ENCODE measurements at places on chromosomes 16 and 17.
A peak's percentile ranks its signal among the peaks of the same experiment; 100 is the strongest.

GRCh38 chr16:75097941-75098901, 18.4 kb downstream of the LDHD start:
- no peak for DNase-seq

GRCh38 chr17:35254107-35254773, 11.4 kb downstream of the SLFN5 start:
- peak; percentile 59 for DNase-seq

GRCh38 chr17:37312137-37312923, 63.5 kb upstream of the C17orf78 start:
- DNase-seq, result no peak

DNA sequence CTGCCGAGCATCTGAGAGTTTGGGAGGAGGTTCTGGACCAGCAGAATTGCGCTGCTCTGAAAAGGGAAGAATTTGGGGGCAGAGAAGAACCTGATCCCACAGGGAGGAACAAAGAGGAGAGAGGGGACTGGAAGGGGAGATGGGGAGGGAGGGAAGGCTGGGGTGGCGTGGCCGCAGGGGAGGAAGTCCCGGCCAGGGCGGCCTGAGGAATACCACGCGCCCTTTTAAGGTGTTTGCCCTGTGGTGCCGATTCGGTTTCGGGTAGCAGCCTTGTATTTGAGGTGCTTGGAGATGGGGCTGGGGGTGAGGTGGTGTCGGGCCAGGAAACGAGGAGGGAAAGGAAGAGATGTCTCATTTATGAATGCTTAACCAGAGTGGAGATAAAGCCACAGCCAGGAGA, 51.3 kb downstream of the AKAP1 start:
- DNase-seq, result no peak

DNA sequence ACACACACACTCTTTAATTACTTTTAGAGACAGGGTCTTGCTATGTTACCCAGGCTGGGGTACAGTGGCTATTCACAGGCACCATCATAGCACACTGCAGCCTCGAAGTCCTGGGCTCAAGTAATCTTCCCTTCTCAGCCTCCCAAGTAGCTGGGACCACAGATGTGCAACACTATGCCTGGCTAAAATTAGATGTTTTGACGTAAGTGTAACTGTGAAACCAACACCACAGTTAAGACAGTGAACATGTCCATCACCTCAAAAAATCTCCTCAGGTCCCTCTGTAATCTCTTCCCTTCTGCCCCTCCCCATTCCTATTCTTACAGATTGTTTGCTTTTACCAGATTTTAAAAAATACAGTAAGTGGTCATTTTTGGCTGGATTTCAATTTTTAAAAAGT, 66.7 kb downstream of the RPGRIP1L start:
- DNase-seq, result no peak

DNA sequence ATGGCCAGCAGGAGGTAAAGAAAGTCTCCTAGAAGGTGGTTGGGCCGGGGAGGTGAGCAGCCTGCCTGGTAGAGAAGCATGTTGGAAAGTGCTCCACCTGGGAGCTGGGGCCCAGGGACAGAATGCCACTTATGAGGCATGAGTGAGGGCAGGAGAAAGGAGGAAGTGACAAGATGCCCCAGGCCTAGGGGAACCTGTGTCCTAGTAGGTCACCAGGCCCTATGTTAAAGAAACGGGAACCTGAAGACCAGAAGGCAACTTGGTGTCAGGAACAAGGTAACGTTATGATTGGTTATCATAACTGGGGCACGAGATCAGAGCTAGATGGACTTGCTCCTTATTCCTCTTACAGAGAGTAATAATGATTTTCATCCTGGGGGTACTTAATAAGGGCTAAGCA, 34.3 kb downstream of the PITPNC1 start:
- DNase-seq, result no peak

GRCh38 chr17:78748048-78748729, 33.9 kb downstream of the CYTH1 start:
- DNase-seq, result no peak

DNA sequence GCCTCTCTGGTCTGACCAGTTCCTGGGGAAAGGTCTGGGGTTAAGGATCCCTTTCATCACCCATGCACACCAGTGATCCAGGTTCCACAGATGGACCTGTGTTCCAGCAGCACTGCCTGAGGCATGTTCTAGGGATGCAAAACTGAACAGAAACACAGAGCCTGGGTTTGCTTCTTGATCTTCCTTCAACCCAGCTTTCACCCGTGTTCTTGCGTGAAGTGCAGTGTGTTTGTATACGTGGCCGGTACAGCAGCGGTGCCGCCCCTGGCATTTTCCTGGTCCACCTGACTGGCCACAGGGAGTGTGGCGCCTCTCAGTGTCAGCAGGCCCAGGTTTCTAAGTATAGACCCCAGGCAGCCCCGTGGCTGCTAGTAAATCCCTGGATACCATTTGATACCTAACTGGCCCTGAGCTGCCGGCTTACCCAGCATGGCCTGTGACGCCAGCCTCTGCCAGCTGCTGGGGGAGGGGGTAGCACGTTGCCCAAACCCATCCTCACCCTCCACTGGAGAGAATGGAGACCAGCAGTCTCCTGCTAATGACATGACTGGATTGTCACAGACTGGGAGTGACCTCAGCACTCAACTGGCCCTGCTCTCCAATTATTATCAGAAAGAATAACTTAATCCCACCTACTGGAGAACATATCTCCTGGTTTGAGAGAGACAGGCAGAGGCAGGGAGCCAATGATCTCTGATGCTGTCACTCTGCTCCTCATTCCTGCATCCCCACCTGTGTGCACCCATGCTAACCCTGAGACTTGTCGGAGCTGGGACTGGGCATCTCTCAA, 59.2 kb upstream of the LGALS9 start:
- DNase-seq, result peak; percentile 60

DNA sequence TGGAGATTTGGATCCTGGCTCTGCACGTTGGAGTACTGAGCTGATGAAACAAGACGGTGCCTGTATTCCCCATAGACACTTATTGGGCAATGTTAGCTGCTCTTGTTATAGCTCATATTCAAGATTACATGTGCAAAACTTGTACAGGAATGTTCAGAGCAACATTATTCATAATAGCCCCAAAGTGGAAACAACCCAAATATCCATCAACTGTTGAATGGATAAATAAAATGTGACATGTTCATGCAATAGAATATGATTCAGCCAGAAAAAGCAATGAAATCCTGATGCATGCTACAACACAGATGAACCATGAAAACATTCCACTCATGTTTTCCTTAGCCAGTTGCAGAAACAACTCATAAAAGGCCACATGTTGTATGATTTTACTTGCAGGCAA, 5.7 kb upstream of the SDR42E1 start:
- no peak for DNase-seq

GRCh38 chr16:13376174-13376573, 474.8 kb downstream of the SHISA9 start:
- DNase-seq, result no peak

DNA sequence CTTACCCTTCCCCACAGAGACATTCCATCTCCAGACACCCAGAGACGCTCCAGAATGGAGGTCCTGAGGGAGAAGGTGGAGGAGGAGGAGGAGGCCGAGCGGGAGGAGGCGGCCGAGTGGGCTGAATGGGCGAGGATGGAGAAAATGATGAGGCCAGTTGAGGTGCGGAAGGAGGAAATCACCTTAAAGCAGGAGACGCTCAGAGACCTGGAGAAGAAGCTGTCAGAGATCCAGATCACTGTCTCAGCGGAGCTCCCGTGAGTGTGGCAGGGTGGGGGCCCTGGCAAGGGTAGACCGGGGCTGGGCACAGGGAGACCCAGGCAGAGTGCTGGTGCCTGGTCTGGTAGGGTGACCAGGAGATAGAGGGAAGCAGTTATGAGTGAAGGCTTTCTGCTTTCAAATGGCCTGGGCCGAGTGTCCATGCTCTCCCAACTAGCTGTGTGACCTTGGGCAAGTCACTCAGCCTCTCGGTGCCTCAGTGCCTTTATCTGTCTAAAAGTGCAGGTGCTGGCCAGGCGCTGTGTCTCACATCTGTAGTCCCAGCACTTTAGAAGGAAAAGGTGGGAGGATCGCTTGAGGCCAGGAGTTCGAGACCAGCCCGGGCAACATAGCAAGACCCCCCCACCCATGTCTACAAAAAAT, 3.4 kb downstream of the DRC7 start:
- DNase-seq, result no peak

DNA sequence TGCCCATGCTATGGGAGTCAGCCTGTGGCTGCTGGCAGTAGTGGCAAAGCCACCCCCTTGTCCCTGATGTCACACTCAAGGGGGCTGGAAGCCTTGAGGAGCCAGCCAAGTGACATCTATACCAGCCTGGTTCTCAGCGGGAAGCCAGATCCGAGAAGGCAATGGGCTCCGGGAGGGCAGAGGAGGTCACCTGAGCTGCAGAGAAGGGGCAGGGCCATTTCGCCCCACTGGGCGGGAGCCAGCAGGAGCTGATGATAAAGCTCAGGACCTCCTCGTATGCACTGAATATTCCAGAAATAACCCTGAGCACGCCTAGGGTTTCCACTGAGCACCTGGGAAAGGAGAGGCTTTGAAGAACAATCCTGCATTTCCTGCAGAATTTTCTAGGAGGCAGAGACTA, 19.0 kb downstream of the MRPS23 start:
- DNase-seq, result no peak

DNA sequence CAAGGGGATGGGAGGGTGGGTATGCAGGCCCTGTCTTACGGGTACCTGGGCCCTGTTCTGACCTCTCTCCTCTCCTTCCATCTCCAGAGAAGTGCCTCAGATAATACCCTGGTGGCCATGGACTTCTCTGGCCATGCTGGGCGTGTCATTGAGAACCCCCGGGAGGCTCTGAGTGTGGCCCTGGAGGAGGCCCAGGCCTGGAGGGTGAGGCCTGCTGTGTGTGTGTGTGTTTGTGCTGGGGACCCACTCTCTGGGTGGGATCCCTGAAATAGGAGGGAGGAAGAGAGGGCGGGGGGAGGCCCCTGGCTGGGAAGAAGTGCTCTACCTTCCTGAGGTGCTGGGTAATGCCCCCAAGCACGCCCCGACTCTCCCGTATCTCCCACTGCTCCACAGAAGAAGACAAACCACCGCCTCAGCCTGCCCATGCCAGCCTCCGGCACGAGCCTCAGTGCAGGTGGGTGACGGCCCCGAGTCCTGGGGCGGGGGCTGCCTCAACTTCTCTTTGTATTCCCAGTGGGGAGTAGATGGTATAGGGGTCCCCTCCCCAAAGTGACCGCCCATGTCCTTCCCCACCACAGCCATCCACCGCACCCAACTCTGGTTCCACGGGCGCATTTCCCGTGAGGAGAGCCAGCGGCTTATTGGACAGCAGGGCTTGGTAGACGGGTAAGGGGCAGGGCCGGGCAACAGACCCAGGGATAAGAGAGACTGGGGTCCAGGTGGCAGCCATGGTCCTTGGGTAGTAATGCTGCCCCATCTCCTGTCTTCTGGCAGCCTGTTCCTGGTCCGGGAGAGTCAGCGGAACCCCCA, 7.8 kb downstream of the GRB7 start:
- no peak for DNase-seq
